Upper lobe of left lung (tissue), 6 donors: ENCODE measurements at places on chromosomes 6 and 20. TPM values are rescaled to one million over a fixed set of nuclear protein-coding genes. Genes with fewer than 3 reads are reported as not detected.

DNA sequence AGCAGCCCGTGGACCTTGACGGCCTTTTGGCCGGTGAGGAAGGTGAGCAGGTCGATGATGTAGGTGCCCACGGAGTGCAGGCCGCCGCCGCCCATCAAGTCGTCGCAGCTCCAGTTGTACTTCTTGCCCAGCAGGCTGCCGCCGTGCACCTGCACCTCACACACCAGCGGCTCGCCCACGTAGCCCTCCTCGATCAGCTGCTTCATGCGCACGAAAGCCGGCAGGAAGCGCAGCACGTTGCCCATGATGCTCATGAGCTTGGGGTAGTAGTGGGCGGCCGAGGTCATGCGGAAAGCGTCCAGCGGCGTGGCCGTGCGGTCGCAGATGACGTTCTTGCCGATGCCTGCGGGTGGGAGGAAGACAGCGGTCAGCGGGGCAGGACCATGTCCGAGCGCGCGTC is 37.0 kb upstream of the TBC1D7 start:
- H3K27ac ChIP-seq = no peak overlapping the region
- peaks cover 14% of the 10 kb centered on the region for H3K36me3 ChIP-seq
- no peak overlapping the region for H3K4me3 ChIP-seq

DNA sequence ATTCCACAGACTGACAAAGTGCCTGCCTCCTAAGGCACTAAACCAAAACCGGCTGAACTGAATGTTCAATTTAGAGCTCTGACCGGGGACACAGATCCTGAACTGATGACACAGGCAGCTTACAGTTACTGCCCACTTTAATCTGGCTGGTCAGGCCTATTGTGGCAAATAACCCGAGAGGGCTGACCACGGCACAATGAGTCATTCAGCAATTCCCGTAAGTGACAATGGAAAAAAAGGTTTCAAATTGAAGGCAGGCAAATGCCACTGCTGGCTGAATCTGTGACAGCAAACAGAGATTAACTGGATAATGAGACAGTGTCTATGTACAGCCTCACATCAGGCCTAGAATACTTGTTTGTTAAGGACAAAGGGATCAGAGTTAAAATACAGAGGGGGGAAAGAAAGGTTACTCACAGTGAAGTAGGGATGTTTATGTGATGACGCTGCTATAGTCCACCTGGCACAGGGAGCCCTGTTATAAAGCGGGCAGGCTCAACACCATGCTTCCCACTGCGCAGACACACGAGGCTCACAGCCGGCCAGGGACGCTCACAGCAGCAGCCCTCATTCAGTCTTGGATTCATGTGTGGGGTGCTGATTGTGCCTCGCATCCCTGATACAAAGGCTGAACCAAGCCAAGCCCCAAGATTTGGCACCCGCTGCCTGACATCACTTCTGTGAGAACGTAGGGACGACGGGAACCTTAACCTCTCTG is 54.4 kb downstream of the RTN4IP1 start:
- H3K4me3 ChIP-seq = no peak overlapping the region
- no peaks in the 10 kb centered on the region for H3K27me3 ChIP-seq
- no peak for DNase-seq
- H3K27ac ChIP-seq = no peak overlapping the region

CAGE1 gene
- total RNA-seq = not detected

ARMC12 gene
- total RNA-seq = 0.54 TPM

GRCh38 chr6:14770040-14770439 is 475.8 kb upstream of the JARID2 start:
- no peak overlapping the region for H3K4me3 ChIP-seq
- H3K36me3 ChIP-seq = no peaks in the 10 kb centered on the region
- no peak overlapping the region for H3K27ac ChIP-seq
- no peaks in the 10 kb centered on the region for H3K27me3 ChIP-seq
- DNase-seq = no peak
- no peaks in the 10 kb centered on the region for H3K4me1 ChIP-seq

CLPSL2 gene
- not detected for total RNA-seq

- H3K4me3 ChIP-seq = no peak overlapping the region
- H3K36me3 ChIP-seq = no peaks in the 10 kb centered on the region
- peak overlapping the region; percentile 55 for H3K27ac ChIP-seq
- no peak for DNase-seq
Observed at GRCh38 chr20:1489325-1489724, 1.9 kb downstream of the SIRPB2 start.

DNA sequence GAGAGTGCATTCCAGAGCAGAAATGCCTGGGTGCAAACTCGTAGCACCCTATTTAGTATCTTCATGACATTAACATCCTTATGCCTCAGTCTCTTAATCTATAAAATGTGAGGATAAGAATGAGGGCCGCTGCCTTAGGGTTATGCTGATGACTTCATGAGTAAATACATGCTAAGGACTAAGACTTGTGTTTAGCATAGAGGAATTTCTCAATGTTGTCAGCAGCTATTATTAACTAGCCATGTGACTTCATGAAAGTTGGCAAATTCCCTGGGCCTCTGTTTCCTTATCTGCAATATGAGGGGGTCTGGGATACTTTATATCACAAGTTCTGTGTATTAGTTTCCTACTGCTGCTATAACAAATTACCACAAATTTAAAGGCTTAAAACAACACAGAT is 108.1 kb upstream of the RIPOR2 start:
- DNase-seq = no peak
- H3K4me1 ChIP-seq = no peaks in the 10 kb centered on the region
- H3K27ac ChIP-seq = no peak overlapping the region
- H3K4me3 ChIP-seq = no peak overlapping the region
- no peaks in the 10 kb centered on the region for H3K27me3 ChIP-seq

DNA sequence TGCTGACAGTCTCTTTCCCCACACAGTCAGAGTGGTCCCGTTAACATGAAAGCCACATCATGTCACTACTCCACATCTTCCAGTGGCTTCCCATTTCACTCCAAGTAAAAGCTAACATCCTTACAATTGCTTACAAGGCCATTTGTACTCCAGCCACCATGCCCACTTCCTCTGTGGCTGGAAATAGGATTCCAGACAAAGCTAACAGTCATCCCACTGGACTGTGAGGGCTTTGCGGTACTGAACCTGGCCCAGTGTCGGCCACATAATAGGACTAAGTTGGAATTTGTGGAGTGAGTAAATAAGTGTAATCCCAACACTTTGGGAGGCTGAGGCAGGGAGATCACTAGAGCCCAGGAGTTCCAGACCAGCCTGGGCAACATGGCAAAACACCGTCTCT is 10.9 kb downstream of the CCM2L start:
- no peak overlapping the region for H3K4me3 ChIP-seq
- DNase-seq = no peak
- H3K36me3 ChIP-seq = no peaks in the 10 kb centered on the region
- H3K4me1 ChIP-seq = peaks cover 17% of the 10 kb centered on the region
- H3K27ac ChIP-seq = no peak overlapping the region

- no peaks in the 10 kb centered on the region for H3K36me3 ChIP-seq
- H3K27ac ChIP-seq = no peak overlapping the region
- no peak for DNase-seq
- H3K4me3 ChIP-seq = no peak overlapping the region
- no peaks in the 10 kb centered on the region for H3K27me3 ChIP-seq
- no peaks in the 10 kb centered on the region for H3K4me1 ChIP-seq
Observed at GRCh38 chr6:140636271-140636907, 1261.9 kb upstream of the CITED2 start.

- peaks cover 52% of the 10 kb centered on the region for H3K4me1 ChIP-seq
- H3K36me3 ChIP-seq = no peaks in the 10 kb centered on the region
- peak; percentile 44 for DNase-seq
- peak overlapping the region; percentile 70 for H3K27ac ChIP-seq
- H3K4me3 ChIP-seq = no peak overlapping the region
Observed at GRCh38 chr20:19921284-19921793, 95.8 kb upstream of the NAA20 start.

SLC12A5 gene
- total RNA-seq = not detected

THBS2 gene
- total RNA-seq = 14.8 TPM

DNA sequence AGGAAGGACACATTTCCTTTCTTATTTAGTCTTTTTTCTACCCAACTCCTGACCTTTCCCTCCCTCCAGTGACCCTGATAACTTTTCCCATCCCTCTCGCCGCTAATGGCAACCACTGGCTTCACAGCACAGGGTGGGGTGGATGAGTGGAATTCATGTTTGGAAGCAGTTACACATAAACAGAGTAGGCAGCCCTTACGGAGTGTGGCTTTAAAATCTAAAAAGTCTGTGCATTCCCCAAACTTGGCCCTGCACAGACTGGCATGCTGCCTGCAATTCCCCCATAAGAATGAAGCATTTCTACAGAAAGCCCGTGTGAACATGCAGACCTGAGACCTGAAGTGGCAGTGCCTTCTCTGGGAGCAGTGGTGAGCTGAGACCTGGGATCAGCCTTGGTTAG is 275.9 kb upstream of the PRND start:
- no peak overlapping the region for H3K4me3 ChIP-seq
- no peak overlapping the region for H3K27ac ChIP-seq
- DNase-seq = no peak
- H3K36me3 ChIP-seq = no peaks in the 10 kb centered on the region
- no peaks in the 10 kb centered on the region for H3K27me3 ChIP-seq

DNA sequence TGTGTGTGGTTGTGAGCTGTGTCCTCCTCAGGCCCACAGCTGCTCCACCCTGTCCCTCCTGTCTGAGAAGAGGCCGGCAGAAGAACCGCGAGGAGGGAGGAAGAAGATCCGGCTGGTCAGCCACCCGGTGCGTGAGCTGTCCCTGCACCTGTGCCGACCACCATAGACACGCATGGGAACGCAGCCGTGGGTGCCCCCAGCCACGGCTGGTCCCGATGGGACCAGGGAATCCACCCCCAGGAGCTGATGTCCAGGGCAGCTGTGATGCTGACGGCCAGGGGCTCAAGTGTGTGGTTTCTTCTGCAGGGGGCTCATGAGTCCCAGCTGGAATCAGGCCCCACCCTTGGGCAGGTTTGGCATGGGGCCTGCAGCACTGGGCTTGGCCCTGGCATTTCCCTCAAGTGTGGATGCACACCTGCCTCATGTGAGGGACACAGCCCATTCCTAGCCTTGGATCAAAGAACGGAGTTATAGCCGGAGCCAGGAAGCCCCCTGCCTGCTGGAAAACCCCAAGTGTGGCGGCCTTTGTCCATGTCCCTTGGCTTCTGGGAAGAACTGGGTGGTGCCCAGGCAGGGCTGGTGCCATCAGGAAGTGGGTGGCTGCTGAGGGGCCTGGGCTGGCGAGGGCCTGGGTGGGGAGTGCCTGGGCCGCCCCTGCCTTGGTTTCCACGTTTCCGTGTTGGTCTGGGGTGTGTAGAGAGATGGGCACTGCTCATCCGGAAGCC is 4.6 kb upstream of the TNFRSF6B start:
- H3K4me3 ChIP-seq = no peak overlapping the region
- no peaks in the 10 kb centered on the region for H3K36me3 ChIP-seq
- H3K27me3 ChIP-seq = no peaks in the 10 kb centered on the region
- peak overlapping the region; percentile 90 for H3K27ac ChIP-seq

- no peaks in the 10 kb centered on the region for H3K27me3 ChIP-seq
- H3K4me1 ChIP-seq = no peaks in the 10 kb centered on the region
- no peak overlapping the region for H3K27ac ChIP-seq
- no peak overlapping the region for H3K4me3 ChIP-seq
Observed at GRCh38 chr6:161838306-161839035, 564.6 kb upstream of the AGPAT4 start.

FLRT3 gene
- 19.9 TPM for total RNA-seq

DNA sequence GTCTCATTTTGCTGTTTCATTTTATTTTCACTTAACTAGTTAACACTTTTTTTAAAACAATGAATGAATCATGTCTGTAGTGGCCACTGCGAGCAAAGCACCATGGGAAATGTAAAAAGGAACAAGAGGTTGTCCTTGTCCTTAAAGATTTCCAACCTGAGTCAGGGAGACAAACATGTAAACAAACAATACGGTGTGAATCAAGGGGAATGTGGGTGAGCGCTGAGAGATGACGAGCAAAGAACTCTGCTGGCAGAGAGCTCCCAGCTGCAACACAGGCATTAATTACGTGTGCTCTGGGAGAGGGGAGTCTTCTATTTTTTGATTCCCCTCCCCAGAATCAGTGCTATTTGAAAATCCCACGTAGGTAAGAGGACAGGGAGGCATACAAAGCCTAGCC is 84.3 kb downstream of the ATXN1 start:
- H3K27ac ChIP-seq = no peak overlapping the region
- DNase-seq = no peak
- no peak overlapping the region for H3K4me3 ChIP-seq

DNA sequence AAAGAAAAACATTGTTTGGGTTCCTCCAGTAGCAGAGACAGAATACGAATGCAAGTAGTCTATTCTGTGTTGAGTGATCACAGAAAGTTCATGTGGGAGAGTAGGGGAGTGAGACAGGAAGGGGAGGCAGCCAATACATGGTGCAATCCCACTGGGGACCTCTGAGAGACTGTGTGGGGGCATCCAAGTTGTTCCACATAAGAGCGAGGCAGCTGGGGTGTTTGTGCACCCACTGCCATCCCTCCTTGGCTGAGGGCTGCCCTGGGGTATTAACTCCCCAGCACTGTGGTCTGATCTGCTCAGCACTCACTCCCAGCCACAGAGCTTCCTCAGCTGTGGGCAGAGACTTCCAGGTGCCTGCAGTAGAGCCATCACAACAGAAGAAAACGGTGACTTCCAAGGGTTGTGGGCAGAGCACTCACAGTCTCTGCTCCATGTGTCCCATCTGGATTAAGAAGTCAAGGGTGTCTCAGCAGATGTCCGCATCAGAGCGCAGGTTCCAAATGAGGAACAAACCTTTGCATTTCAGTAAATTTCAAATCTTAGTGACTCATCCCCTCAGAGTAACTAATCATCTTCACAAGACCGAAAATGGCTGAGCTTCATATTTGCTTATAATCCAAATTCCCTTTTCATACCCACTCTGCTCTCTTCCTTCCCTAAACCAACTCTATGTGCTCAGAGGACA is 101.9 kb upstream of the NAA20 start:
- H3K4me1 ChIP-seq = peaks cover 46% of the 10 kb centered on the region
- no peaks in the 10 kb centered on the region for H3K36me3 ChIP-seq
- H3K27me3 ChIP-seq = no peaks in the 10 kb centered on the region
- peak overlapping the region; percentile 67 for H3K27ac ChIP-seq

GRCh38 chr20:38452880-38453624 is 17.9 kb upstream of the SNHG17 start:
- H3K4me1 ChIP-seq = peaks cover 7% of the 10 kb centered on the region
- DNase-seq = no peak
- H3K27me3 ChIP-seq = no peaks in the 10 kb centered on the region
- H3K27ac ChIP-seq = peak overlapping the region; percentile 80
- H3K36me3 ChIP-seq = peaks cover 13% of the 10 kb centered on the region
- H3K4me3 ChIP-seq = no peak overlapping the region

NTSR1 gene
- total RNA-seq = 0.24 TPM
